Neural crest cell (in vitro differentiated cells): ENCODE measurements at places on chromosomes 3 and 15. TPM values are rescaled to one million over a fixed set of nuclear protein-coding genes. Genes with fewer than 3 reads are reported as not detected.

Gene SLC28A2
- total RNA-seq: not detected in 2 replicates

Gene GOLGA8M
- 0.40 and 0.82 TPM in 2 replicates for total RNA-seq

Gene CEP63
- total RNA-seq: 27.0 and 31.8 TPM in 2 replicates

Gene BOC
- total RNA-seq: 114 and 130 TPM in 2 replicates

Gene SLC22A13
- 0.19 and 0.41 TPM in 2 replicates for total RNA-seq

DNA sequence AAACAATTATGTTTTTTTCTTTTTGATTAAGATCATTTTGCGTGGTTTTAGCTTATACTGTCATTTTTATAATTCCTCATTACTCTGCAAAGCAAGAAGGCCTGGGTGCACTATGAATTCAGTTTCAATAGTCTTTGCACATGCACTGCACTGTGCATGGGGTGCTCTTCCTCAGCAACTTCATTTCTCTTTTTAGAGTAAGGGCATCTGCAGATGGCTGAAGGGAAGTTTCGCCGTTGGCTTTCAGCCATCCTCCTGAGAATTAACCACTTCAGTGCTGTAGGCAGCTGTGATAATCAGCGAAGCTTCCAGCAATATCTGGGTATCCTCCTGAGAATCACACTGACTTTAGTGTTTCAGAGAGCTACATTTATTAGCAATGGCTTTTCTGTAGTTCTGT lies 284.8 kb downstream of the GBE1 start:
- DNase-seq: no peak
- H3K27ac ChIP-seq: no peak overlapping the region
- no peaks in the 10 kb centered on the region for H3K27me3 ChIP-seq
- no peaks in the 10 kb centered on the region for H3K4me1 ChIP-seq
- H3K4me3 ChIP-seq: no peak overlapping the region

GRCh38 chr3:143358793-143359491 lies 239.4 kb downstream of the CHST2 start:
- H3K4me1 ChIP-seq: no peaks in the 10 kb centered on the region
- no peak overlapping the region for H3K4me3 ChIP-seq
- no peak for DNase-seq
- no peaks in the 10 kb centered on the region for H3K27me3 ChIP-seq
- H3K36me3 ChIP-seq: no peaks in the 10 kb centered on the region
- H3K27ac ChIP-seq: no peak overlapping the region

GRCh38 chr15:29826908-29827820 lies 4.9 kb upstream of the TJP1 start:
- H3K27ac ChIP-seq: no peak overlapping the region
- H3K36me3 ChIP-seq: no peaks in the 10 kb centered on the region
- H3K4me1 ChIP-seq: peaks cover 18% of the 10 kb centered on the region
- H3K4me3 ChIP-seq: no peak overlapping the region

- H3K27me3 ChIP-seq: peaks cover 4% of the 10 kb centered on the region
- H3K36me3 ChIP-seq: no peaks in the 10 kb centered on the region
- H3K4me1 ChIP-seq: peaks cover 17% of the 10 kb centered on the region
- peak overlapping the region; percentile 92 for H3K27ac ChIP-seq
- H3K4me3 ChIP-seq: no peak overlapping the region
- DNase-seq: no peak
Measured at GRCh38 chr3:58175437-58176184, 35.2 kb downstream of the DNASE1L3 start.

DNA sequence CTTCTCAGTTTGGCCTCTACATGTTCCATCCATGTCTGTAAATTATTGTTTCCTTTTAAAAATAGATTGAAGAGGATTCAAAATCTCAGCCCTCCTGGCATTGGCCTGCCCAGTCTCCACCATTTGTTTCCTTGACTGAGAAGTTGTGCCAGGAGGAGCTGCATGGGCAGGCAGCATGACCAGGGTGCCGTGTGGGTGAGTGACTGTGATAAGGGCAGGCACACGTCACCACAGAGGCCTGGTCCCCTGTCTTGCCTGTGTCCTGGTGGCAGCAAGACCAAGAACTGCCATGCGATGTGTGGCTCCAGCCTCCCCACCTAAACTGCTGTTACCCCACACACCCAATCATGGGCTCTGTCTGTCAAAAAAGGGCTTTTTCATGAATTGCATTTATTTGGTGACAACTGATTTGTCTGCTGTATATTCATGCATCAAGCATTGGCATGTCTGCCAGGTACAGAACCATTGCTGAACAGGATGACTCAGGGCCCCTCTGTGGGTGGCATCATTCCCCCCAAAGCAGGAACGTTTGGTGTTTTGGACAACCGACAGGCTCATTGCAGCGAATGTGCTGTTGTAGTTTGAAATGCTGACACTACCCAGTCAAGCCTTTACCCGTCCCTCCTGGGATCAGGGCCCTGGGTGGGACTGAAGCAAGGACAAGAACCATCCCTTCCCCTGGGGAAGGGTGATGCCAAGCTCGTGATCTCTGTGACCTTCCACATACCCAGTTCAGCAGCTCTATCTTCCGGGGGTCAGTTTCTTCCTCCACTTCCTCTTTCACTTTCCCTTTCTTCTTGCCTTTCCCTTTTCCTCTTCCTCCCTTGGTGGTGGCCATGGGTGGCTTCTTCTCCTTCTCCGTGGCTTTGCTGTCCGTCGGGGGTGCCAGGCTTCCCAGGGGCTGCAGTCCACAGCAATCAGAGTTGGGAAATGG lies 51.6 kb downstream of the TRPM1 start:
- H3K4me1 ChIP-seq: no peaks in the 10 kb centered on the region
- H3K36me3 ChIP-seq: no peaks in the 10 kb centered on the region
- peaks cover 3% of the 10 kb centered on the region for H3K27me3 ChIP-seq

- no peak overlapping the region for H3K4me3 ChIP-seq
- peak overlapping the region; percentile 57 for H3K27ac ChIP-seq
- H3K27me3 ChIP-seq: no peaks in the 10 kb centered on the region
- H3K4me1 ChIP-seq: peaks cover 23% of the 10 kb centered on the region
Measured at GRCh38 chr3:195094191-195094921, 176.6 kb downstream of the XXYLT1 start.
